ENCODE measurements at places on chromosomes 7 and 10.

DNA sequence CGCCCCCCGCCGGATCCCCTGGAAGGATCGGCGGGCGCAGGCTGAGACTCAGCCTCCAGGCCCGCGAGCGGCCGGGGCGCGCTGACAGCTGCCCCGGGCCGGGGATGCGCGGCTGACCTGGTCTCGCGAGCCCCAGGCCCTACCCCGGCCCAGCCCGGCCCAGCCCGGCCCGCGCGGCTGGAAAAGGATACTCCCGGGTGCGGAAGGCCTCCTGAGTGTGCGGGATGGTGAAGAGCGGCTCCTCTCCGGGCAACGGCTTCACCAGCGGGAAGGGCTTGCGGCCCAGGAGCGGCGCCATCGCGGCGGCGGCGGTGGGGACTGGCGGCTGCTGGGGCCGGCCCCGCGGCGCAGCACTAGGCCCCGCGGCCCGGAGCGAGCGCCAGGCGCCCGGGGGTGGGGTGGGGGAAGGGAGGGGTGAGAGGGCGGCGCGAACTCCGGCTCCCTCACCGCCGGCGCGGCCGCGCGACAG, 423 bp downstream of the BAZ1B start:
- DNase-seq = peak; percentile 77

- DNase-seq = no peak
Observed at GRCh38 chr7:157388301-157388700, 51.5 kb downstream of the DNAJB6 start.

GRCh38 chr10:70549962-70550458, 52.5 kb downstream of the PRF1 start:
- peak; percentile 74 for DNase-seq

GRCh38 chr10:20970708-20971107, 73.6 kb upstream of the NEBL start:
- DNase-seq = no peak

DNA sequence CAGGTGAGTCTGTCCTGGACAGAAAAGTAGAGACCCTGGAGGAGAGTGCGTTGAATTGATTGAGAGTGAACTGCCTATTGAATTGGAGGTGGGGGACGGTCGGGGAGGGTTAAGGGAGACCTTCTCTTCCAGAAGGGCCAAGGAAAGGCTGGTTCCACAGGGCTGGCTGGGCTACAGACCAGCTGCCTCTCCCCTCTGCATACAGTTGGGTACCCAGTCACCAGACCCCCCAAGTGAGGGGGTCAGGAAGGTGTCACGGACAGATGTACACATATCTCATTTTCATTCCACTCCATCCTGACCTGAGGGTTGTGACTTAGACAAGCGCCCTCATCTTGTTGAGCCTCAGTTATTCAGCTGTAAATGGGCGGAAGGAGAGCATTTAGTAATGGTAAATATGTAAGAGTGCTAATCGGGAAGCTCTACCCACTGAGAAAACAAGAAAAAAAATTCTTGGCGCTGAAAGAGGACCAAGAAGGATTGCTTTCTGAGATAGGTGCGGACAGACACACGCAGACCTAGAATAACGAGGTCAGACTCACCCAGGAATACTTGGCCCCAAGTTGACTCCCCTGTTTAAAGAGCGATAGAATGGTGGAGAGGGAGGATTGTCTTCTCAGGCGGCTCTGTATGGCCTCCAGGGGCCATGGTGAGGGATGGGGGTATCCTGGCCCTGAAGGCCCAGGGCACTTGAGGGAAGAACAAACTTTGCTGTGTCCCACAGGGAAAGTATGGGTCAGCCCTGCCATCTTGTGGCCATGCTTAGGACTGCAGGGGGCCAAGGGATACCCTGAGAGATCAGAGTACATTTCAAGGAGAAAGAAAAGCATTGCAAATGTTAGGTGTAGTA, 7.2 kb upstream of the MBL2 start:
- DNase-seq = peak; percentile 4

GRCh38 chr7:66627881-66628360, 760 bp upstream of the KCTD7 start:
- no peak for DNase-seq

- DNase-seq = no peak
Observed at GRCh38 chr10:86064219-86064618, 302.4 kb downstream of the GRID1 start.

- DNase-seq = no peak
Observed at GRCh38 chr7:85573844-85574243, 387.0 kb upstream of the SEMA3D start.
